ENCODE measurements at places on chromosomes 4 and X.

DNA sequence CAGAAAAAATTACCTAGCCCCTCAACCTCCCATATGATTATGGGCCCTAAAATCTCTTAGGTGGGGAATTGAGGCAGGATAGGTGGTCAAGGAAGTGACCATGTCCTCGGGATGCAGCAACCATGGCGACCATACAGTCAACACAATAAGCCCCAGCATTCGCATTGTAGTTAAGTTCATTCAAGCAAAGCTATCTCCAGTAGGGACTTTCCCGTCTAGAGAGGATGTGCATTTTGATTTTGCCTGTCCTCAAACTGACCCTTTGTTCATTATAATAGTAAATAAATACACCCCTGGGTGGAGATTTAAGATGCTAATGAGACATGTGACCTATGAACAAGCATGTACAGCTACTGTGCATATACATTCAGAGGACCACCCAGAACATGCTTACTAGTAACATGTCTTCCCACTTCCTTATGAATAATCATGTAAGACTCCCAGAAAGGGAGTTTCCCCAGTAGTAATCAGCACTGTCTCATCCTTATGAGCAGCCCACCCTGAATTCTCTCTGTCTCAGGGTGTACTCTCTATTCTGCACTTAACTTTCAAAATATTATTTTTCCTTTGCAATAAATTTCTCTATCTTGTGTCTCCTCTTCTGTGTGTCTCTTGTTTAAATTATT lies 74.3 kb downstream of the NUDT11 start:
- no peak for DNase-seq

- DNase-seq = no peak
These were observed 4.8 kb upstream of the CXCL13 start for GRCh38 chr4:77600521-77601451.

GRCh38 chrX:46626566-46626965 lies 53.0 kb downstream of the CHST7 start:
- no peak for DNase-seq

DNA sequence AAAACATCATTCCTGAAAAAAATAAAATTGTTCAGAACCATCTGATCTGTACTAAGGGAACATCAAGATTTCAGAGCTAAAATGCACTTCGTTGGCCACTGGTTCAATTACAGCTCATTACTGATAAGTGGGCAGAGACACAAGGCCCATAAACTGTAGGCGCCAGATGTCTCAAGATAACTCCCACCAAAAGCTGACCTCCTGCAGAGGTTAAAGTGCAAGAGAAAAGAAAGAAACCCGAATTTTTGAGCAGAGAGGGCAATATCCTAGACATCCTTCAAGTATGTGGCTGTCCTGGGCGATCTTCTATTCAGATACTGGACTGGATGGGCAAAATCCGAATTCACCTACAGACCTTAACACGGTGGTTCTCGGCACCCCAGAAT lies 660 bp downstream of the GEMIN8 start:
- DNase-seq = no peak

GRCh38 chr4:40822420-40823166 lies 72.8 kb downstream of the NSUN7 start:
- DNase-seq = no peak

- no peak for DNase-seq
These were observed 13.0 kb upstream of the AFAP1 start for GRCh38 chr4:7952615-7953014.

DNA sequence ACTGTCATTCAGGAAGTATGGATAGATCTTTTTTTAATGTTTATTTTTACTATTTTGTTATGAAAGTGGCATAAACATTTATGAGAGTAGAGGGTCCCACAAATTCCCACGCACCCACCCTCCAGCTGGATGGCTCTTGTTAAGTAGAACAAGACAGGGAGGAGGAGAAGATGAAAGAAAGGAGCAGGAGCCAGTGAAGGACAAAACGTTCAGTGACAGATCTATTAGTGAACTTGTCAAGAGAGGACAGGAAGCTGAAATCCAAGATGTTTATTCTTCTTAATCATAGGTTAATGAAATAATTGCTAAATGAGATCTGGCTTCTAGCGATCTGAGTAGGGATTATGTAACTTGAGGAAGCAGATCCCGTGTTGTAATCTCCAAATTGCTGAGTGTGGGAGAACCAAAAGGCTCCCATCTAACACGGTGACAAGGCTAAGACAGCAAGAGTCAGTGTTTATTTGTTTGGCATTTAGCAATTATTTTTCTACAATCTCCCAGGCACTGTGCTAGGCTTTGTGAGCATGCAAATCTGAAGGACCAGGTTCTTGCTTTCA lies 162.5 kb downstream of the SHROOM3 start:
- DNase-seq = no peak

DNA sequence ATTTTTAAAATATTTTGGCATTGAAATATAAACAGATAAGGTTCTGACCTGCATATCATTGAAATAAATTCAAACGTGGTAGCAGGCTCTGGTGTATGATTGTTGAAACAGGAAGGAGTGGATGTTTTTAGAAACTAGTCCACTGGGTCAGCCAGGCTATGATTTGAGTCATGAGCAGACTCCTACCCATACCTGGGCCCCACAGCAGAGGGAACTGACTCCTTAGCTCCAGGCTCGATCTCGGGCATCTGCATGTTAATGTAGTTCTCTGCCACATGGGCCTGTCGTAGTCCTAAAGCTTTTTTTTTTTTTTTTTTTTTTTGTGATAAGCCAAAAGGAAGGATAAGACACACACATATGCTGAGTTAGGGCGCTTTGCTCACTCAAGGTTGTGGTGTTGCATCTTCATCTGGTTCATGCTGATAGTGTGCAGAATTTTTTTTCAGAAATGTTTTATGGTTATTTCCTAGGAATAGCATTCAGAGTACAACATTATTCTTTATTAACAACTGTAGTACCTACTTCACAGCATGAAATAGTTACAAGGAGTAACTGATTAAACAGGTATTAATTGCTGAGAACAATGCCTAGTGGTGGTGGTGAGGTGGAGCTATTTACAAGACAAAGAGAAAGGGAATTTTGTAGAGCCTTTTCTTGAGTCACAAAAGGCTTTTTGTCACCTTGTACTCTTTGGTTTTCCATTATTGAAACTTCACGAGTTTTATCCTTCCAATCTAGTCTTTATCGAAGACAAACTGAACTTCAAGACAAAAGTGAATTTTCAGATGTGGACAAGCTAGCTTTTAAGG lies 27.3 kb downstream of the OFD1 start:
- no peak for DNase-seq

GRCh38 chrX:44483965-44484606 lies 58.6 kb downstream of the FUNDC1 start:
- DNase-seq = no peak

DNA sequence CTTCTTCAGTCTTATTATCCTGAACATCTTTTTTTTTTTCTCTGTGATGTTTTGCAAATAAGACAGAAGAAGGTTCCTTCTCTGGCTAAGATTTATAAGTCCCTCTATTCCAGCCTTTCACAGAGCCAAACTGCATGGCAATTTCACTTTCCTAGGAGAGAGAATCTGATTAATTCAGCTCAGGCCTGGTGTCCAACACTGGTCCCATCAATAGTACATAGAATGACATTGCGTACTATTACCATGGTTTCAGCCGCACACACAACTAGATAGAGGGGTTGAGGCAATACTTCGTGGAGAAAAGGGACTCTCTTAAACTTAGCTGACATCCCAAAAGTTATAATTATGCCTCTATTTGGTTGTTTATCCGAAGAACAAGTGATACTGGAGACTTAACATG lies 18.5 kb downstream of the DCAF8L2 start:
- DNase-seq = no peak

Measured in stimulated activated CD4-positive, alpha-beta T cell treated with anti-CD3 and anti-CD28 coated beads, Interleukin-12 subunit alpha, Interleukin-12 subunit beta, amount 100 ng/mL, for 24 hours (primary cell).